ENCODE measurements at places on chromosomes 4 and X.

- DNase-seq, result no peak
Observed at GRCh38 chrX:48909703-48910294, 1.6 kb downstream of the SLC35A2 start.

- no peak for DNase-seq
Observed at GRCh38 chr4:130154901-130155300, 1058.9 kb downstream of the C4orf33 start.

DNA sequence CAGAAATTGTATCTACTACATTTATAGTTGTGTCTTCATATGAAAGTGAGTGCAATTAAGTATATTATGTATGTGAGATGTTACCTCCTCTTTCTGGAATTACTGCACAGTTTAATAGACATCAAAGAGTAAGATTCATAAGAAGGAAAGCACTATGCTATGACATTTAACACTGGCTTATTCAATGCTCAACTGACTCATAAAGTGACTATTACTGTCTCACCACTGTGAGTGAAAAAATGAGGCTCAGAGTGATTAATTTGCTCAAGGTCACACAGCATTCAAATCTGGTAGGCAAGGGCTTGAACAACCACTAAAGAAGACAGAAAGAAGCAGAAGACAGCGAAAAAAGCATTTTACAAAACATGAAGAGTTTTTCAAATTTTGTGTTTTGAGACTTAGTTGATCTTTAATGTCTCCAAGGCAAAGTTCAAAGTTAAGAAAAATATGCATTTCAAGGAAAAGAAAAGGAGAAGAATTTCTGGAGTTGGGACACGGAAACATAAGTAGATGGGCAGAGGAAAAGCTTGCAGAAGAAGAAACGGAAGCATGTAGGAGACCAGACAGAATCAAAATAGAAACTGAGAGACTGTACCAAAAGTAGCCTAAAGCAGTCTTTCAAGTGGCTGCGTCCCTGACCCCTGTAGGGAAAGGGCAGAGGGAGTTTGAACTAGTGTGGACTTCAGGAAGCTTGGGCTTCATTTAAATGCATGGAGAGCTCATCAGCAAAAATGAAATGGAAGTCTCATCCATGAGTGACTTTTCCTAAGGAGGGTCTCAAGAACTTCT lies 66.3 kb downstream of the KCNIP4 start:
- no peak for DNase-seq

DNA sequence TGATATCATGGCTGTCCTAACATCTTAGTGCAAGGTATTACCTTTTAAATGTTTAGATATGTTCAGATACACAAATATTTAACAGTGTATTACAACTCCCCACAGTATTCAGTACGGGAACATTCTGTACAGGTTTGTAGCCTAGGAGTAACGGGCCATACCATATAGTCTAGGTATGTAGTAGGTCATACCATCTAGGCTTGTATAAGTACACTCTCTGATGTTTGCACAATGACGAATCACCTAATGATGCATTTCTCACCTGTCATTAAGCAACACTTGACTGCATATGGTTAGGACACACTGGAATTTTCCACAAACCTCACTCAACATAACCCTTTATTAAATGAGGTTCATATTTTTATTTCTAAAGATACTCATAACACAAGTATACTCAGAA lies 67.7 kb downstream of the THOC2 start:
- no peak for DNase-seq

GRCh38 chr4:140257461-140258305 lies 103.7 kb upstream of the MAML3 start:
- no peak for DNase-seq

DNA sequence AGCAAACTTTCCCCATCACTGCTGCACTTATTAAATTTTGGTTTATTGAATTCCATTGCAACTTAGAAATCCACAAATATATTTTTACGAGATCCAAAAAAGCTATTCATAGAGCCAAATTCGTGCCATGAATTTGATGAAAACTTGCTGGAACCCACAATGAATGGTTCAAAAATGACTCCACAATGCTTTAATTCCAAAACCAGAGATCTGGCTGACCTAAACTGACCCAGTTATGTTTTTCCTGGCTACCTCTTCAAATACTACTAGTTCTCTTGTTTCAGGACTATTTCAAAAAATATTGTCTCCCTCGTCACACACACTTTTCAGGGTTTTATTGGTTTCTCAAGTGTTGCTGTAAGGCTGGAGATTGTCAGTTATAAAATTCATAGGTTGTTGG lies 474.8 kb downstream of the PDGFC start:
- no peak for DNase-seq

- no peak for DNase-seq
Observed at GRCh38 chr4:69934150-69934549, 3.3 kb downstream of the CSN1S1 start.

DNA sequence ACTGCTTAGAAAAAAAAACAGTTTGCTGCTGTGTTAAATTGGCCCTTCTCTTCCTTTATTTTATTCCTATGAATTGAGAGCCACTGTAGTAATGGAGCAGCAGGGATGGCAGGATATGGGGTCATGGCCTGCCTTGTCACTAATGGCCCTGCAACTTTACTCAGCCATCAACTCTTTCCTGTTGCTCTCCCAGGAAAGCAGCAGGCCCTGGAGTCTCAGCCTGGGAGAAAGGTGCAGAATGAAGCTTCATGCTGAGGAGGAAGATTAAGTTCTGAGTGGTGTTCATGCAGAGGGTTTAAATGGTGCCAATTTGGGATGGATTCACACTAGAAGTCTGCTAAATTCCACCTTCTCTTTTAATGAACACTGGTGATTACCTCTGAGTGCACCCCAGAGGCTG lies 285.6 kb downstream of the GPAT3 start:
- DNase-seq, result no peak

DNA sequence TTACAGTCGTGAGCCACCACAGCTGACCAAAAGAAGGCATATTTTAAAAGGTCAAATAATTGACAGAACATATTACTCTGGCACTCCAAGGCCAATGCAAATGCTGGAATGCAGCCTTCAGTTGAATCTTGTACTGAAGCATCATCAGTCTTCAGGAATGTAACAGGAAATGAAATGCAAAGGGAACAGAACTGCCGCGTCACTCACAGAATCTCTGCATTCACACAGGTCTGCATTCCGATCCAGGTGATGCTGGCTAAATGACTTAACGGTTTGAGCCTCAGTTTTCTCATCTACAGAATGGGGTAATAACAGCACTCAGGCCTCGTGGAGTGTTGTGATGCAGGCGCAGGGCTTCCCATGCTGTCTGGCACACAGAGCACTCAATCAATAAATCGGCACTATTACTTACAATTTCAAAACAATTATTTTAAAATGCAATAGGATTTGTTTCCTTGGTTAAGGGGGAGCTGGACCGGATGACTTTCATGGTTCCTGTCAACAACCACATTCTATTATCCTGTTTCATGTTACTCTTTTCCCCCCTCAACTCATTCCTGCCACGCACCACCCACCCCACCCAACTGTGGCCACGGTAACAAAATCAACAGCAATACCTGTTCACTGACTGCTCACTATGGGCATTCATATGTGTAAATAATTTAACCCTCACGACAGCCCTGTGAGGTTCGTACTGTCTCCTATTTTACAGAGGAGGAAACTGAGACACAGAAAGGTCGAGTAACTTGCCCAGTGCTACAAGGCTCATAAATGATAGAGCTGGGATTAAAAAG lies 32.4 kb downstream of the IGFBP7 start:
- no peak for DNase-seq

GRCh38 chrX:113594123-113594841 lies 753.7 kb upstream of the AMOT start:
- no peak for DNase-seq
